ENCODE measurements at places on chromosomes 2 and 18.

DNA sequence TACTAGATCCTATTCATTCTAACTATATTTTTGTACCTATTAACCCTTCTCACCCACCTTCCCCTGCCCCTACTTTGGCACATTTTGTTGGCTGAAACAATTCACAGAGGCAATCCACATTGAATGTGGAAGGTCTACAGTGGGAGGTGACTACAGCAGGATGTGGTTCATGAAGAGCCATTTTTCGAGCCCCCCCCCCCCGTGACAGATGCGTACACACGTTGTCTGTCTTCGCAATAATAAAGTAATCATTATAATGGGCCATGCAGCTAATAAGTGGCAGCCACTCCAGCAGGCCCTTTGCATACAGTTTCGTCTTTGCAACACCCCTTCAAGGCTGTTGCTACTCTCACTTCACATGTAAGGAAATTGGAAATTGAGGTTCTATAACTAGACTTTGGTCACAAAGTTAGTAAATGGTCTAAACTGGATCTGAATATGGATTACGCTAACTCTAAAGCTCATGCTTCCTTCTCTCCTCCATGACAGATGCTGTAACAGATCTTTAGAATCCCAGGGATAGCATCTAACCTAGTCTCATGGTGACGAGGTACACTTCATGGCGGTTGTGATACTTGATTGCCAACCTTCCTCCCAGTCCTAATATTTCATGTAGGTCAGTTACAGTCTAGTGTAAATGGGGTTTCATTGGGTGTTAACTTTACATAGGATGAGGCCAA is 176.8 kb downstream of the MYCN start:
- DNase-seq: no peak

GRCh38 chr2:109318949-109319342 is 189.9 kb downstream of the SH3RF3 start:
- DNase-seq: no peak

- DNase-seq: no peak
Measured at GRCh38 chr2:163774862-163775261, 39.1 kb upstream of the FIGN start.

DNA sequence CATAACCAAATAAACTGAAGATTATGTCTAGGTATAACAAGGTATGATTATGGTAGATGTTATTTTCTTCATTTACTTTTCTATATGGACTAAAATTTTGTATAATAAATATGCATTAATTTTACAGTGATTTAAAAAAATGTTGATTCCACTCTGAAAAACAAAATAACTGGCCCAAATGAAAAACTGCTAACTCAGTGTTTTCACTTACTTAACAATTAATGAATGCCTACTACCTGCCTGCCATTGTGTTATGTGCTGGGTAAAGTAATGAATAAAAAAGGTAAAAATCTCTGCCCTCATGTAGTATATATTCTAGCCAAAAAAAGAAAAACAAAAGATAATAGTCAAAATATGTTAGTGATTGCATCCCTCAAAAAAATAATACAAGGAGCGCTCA is 29.6 kb upstream of the C2orf15 start:
- DNase-seq: no peak

DNA sequence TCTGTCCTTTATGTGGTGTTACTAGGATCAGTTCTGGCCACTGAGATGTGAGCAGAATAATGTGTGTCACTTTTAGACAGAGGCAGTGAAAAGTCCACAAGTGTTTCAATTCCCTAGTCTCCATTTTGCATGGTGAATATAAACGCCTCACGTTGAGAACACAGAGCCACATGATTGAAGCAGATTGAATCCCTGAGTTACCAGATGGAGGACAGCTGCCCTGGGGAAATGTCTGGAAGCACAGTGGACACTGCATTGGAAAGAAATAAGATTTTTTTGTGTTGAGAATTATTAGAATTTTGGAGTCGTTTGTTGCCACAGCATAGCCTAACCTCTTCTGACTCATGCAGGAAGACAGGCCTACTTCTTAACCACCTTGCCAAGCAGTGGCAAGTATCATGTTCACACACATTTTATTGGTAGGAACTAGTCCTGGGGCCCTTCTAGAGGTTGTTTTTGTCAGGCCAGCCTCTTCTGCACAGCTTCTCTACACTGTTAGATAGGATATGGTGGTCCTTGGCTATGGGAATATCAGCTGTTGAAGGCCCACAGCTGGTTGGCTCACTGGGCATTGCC is 188.6 kb downstream of the TMEM182 start:
- DNase-seq: no peak

DNA sequence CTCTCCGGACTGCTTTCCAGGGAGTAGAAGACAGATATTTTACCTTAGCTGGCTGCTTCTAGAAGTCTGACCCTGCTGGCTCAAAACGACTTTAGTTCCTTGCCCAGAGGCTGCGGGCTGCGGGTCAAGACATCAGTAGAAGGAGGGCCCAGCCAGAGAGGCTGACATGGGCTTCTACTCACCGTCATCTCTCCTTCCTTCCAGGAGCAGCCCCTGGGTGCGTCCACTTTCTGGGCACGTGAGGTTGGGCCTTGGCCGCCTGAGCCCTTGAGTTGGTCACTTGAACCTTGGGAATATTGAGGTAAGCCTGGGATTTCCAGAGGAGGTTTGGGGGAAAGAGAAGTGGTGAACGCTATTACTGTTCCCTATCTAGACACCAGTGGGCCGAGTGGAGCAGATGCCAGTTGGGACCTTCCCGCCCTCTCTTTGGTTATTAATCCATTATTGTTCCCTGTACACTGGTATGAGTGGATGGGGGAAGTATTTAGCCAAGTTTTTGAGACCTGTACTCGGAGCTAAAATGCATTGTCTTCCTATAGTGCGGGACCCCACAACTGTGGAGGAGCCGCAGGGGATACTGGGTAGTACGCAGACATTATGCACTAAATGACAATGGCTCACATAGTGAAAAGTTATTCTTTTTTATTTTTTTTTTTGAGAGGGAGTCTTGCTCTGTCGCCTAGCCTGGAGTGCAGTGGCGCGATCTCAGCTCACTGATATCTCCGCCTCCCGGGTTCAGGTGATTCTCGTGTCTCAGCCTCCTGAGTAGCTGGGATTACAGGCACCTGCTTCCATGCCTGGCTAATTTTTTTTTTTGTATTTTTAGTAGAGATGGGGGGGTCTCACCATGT is 26.3 kb upstream of the CASP8 start:
- DNase-seq: peak; percentile 22

DNA sequence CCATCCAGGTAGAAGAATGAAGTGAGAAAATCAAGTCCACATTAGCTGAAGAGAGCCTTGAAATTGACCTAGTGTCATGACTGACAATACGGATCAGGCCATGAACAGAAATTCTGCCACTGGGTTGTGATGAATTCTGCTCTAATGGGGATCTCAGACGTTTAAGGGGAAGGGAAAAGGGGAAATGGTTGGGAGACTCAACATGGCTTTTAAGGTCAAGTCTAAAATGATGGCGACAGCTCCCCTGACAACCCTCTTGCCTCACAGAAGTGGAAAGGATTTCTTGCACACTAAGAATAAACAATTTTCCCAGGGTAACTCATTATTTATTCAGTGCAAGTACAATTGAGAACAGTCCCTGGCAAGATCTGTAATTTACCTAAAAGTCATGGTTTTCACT is 302.5 kb upstream of the ACVR2A start:
- no peak for DNase-seq

DNA sequence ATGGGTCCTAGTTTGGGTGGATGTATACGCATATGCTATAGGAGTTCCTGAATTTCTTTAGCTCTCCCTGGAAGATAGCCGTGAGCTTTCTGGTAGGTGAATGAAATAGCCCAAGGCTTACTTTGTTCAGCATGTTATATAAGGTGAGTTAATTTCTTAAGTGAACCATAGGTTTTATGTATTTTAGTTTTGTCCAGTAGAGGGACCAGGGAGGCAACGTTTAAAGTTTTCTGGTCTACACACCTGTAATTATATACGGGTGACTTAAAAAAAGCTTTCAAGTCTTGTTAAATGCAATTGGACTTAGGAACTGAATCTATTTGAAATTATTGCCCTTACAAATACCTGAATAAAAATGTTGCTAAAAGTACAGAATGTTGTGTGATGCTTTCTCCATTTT is 402.5 kb upstream of the DDX18 start:
- no peak for DNase-seq

DNA sequence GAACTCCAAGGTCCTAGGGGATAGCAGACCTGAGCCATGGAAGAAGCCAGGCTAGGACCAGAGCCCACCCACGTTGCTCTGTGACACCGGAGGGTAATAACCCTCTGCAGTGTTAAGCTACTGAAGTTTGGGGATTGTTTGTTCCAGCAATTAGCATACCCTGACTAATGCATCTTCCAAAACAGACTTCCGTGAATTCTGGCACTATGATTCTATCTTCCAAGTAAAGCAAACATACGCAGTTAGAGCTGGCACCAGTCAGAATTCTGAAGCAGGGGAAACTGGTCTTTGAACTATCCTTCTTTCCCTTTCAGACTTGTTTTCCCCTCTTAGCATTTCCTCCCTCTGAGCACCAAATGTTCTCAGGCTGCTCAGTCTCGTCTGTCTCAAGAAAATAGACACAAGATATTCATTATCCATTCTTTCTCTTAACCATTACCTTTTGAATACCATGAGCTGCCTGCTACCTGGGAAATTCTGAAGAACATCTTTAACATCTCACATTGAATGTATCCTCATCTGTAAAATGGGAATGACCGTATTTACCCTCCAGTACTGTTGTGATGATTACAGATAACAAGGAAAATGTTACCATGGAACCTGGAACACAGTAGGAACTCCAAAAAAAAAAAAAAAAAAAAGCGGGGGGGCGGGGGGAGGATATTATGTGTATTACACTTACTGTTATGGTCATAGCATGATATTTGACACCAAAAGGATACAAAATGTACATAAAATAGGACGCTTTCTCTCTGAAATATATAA is 108.2 kb downstream of the TCF4 start:
- DNase-seq: no peak

Data from CD4-positive, alpha-beta T cell treated with Interleukin-21 for 1 hour (primary cell).